Activated CD4-positive, alpha-beta T cell treated with anti-CD3 and anti-CD28 coated beads, Interleukin-2, amount 50 U/mL, for 16 hours (primary cell): ENCODE measurements at places on chromosomes 2 and 18.

GRCh38 chr2:183093857-183094657 lies 15.5 kb downstream of the DUSP19 start:
- DNase-seq, result peak; percentile 20

GRCh38 chr2:25105336-25106085 lies 62.9 kb downstream of the POMC start:
- no peak for DNase-seq

- no peak for DNase-seq
Measured at GRCh38 chr2:29664578-29664977, 256.8 kb downstream of the ALK start.

DNA sequence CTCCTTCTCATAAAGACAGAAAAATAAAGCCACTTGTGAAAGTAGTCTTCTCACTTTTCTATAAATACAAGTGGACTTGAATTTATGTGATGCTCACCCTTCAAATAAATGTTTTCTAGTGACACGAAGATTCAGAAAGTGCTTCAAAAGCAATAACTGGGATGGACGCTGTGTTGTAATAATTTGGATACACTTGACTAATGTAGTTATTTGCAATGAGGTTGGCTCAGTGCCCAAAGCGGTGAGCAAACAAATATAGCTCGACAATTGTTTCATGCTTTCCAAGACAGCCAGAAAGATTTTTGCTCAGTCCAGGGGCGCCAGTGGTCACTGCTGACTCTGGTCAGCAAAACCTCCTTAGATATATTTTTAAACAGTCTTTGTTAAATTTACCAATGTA lies 278.6 kb upstream of the KLHL14 start:
- DNase-seq, result no peak

GRCh38 chr2:203673933-203674332 lies 32.5 kb upstream of the CD28 start:
- DNase-seq, result peak; percentile 66
